ENCODE measurements at places on chromosomes 7 and 10. TPM values are rescaled to one million over a fixed set of nuclear protein-coding genes. Genes with fewer than 3 reads are reported as not detected.

DNA sequence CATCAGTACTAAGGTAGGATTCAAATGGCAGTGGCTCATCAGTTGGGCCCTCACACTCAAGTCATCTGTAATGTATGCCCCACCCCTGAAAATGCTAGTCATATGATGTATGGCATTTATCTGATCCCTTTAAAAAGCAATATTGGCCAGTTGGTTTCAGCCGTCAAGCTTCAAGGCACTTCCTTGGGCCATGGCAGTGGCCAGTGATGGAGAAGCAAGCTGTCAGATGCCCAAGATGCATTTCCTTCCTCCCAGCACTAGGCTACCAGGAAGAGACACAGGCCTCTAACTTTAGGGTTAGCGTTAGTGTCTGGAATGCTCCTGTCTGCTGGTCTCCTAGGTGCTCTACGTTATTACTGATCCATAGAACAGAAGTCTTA, 64.1 kb downstream of the PIK3AP1 start:
- DNase-seq, result no peak

DNA sequence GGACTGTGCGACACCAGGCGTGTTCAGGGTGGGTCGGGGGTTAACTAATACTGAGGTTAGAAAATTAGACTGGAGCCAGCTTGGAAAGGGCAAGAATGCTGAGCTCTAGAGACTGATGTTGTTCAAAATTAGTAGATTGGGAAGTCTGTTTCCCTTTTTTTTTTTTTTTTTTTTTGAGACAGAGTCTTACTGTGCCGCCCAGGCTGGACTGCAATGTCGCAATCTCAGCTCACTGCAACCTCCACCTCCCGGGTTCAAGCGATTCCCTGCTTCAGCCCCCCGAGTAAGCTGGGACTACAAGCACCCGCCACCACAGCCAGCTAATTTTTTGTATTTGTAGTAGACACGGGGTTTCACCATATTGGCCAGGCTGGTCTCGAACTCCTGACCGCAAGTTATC, 2.7 kb upstream of the CPVL start:
- DNase-seq, result no peak

DNA sequence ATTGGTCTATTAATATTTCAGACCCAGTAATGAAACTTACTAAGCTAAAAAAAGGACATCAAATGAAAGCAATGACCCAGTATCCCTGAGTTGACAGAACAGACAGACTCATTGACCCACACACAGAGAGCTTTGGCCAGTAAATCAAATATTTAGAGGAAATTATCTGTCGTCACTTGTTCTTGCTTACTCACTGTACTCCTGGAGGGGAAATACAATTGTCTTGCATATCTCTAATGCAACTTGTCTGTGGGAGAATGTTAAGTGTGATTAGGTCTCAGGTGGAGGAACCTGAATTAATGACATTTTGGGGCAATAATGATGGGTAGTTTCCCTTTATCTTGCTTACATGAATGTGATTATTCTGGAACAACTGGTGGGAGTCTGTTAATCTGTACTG, 80.4 kb downstream of the CUBN start:
- no peak for DNase-seq

DNA sequence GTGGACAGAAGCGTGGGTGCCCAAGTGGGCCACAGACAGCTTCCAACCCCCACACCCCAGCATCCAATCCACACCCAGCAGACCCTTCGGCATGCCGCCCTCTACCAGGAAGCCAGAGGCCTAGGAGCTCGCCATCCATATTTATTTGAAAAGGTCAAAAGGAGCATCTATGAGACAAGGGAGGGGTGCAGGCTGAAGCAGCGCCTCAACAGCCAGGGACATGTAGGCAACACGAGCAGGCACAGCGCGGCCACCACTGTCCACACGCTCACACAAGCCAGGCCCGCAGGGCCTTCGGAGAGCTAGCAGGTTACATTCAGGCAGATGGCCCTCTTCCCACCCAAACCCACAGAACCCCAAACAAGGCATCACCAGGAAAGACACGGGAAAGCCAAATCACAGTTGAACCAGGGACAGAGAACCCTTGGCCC, 34.6 kb downstream of the PSAP start:
- no peak for DNase-seq

GRCh38 chr7:151313857-151314256, 27.8 kb upstream of the NUB1 start:
- no peak for DNase-seq

DNA sequence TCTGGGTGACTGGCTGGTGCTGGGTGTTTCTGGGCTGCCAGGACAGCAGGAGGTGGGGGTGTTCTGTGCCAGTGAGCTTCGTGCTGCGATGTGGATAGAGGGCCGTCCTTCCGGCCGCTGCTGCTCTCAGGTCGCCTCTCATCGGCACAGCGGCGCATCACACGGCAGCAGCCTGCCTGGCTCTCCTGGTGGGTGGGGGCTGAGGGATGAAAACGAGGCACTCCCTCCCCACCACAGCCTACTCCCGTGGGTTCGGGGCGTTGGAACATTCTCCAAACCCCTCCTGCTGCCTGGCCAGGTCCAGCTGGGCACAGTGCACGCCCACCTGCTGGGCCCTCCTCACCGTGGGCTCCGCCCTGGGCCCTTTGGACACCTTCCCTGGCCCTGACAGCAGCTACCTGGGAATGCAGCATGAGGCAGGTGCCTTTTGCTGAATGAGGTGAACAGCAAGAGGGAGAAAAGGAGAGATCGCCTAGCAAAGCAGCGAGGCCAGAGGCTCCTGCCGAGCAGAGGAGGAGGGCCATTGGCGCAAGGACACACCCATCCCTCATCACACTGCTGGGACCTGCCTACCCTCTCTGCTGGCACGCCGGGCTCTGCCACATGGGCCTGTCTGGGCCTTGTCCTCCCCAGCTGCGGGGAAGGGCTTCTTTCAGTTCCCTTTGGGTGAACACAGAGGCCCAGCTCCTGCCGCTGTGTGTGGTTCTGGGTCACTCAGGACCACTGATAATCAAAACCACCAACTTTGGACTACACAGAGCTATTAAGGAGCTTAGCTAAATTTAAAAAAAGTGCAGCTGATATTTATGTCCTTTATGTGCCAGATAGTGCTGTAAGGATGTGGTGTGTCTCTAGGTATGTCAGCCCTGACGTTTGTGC, 33.4 kb downstream of the INPP5A start:
- DNase-seq, result peak; percentile 41

GALNT11 gene
- polyA plus RNA-seq, result 63.3 TPM

PLPP4 gene
- polyA plus RNA-seq, result not detected

AGBL3 gene
- 0.43 TPM for polyA plus RNA-seq

Measured in immature natural killer cell (primary cell).